ENCODE measurements at places on chromosomes 7 and 10.

- no peak for DNase-seq
These were observed 581.2 kb downstream of the SUGCT start for GRCh38 chr7:40716052-40716451.

DNA sequence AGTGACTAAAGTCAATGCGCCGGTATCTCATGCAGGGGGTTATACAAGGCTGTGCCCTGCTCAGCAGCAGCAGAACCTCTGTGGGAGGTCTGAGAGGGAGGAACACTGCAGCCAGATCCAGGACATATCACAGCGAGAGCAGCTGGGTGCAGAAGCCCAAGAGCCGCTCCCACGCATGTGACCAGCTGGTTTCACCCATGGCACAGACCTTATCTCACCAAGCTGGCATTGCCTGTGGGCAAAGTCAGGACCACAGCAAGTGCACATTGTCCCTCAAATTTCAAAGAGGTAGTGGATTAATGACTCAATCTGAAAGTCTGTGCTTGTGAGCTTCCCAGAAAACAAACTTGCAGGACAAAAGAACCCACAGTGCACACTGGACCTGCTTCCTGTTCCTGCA is 31.6 kb upstream of the AKR1C1 start:
- no peak for DNase-seq

DNA sequence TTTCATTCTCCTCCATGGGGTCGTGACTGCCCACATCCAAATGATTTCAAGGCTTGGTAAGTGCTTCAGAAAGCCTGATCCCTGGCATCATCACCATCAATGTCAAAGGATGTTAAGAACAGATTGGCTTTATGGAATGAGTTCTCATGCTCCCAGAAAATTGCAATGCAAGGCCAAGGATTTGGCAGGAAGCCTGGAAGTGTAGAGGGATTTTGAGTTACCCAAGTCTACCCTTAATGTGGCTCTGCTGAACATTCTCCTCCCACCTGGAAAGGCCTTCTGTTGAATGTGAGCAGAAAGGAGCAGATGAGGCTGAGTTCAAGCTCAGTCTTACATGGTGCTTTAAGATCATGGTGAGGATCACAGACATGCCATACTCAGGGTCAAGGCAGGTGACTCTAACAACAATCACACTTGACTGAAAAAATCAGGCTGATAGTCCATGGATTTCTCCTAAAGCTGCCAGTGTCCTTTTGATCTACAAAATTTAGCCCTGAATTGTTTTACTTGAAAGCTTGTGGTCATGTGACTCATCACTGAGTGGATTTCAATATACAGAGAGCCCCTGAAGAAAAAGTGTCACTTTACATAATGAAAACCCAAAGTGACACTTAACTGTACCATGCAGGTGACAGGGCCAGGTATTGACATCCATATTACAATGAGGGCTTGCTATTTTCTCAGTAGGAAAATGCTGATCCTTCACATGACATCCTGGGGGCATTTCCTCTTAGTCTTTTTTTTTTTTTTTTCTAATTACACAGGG is 111.1 kb upstream of the PDLIM1 start:
- no peak for DNase-seq

- no peak for DNase-seq
These were observed 48.8 kb upstream of the ZNF680 start for GRCh38 chr7:64611717-64612116.

DNA sequence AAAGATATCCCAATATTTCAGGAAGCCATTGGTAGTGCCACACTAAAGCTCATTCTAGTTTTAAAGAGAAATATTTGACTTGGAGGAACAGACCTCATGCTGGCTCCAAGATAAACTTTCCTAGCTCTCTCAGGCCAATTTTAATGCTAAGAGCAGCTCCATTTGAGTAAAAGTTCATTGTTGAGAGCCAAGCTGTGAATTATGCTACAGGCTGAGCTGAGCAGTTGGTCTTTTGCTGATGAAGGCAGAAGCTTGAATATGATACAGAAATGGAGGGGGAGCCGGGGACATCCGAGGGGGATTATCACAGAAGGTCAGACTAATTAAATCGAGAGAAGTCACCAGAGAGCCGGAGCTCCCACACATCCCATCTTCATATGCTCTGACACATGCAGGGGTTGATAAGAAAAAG is 175.7 kb upstream of the AUTS2 start:
- DNase-seq = no peak

- DNase-seq = no peak
These were observed 134.3 kb downstream of the CUX1 start for GRCh38 chr7:101951757-101952156.

GRCh38 chr7:94655848-94656657 is at the start of gene SGCE:
Gene SGCE, minus strand, starts transcription at chr7:94656133. Its CDS starts 35 bp downstream, at chr7:94656098.
- DNase-seq = no peak

- DNase-seq = no peak
These were observed 1.7 kb downstream of the TNS3 start for GRCh38 chr7:47580175-47580706.

DNA sequence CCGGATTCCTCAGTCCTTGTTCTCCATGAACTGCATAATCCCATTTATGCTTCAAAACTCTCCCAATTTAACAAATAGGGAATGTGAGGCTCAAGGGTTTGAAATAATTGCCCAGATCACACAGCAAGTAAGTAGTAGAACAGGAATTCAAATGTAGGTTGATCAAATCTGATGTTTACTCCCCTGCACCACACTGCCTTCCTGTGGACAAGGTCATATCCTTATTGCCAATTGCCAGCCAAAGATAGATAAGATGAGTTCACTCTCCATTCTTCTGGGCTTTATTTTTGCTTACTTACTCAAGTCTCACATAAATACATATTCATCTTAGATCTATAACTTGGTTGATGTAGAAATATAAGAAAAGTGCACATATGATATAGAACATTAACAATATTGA is 435.2 kb upstream of the ETV1 start:
- no peak for DNase-seq

GRCh38 chr7:143493751-143494150 is 16.1 kb downstream of the TAS2R41 start:
- no peak for DNase-seq

GRCh38 chr10:8462565-8462964 is 408.1 kb downstream of the GATA3 start:
- no peak for DNase-seq

- no peak for DNase-seq
These were observed 4.8 kb upstream of the RAPGEF5 start for GRCh38 chr7:22361795-22362194.

GRCh38 chr7:150973571-150974451 is 4.3 kb downstream of the KCNH2 start:
- no peak for DNase-seq

DNA sequence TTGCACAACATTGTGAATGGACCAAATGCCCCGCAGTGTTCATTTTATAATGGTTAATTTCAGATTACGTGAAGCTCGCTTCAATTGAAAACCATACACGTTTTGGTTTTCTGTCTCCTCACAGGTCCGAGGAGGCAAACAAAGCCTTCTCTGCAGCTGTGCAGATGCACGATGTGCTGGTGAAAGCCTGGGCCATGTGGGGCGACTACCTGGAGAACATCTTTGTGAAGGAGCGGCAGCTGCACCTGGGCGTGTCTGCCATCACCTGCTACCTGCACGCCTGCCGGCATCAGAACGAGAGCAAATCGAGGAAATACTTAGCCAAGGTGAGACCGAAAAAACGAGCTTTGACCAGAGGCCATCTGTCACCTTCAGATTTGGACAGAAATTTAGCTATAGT is 110.3 kb downstream of the TRRAP start:
- no peak for DNase-seq

DNA sequence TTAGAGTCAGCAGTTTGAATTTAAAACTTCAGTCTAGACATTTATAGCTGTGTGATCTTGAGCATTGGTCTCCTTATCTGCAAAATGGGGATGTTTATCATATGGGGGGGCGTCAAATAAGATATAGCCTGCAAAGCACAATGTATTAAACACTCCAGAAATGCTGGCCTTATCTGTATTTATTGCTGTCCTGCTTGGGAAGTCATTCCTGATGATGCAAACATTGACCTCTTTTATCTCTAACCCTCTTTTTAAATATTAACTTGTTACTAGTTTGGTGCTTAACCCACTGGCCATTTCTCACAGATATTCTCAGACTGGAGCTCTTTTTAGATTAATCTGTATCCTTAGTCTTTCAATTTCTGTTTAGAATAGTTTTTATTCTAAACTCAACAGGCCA is 13.2 kb downstream of the MRPS33 start:
- DNase-seq = no peak
